ENCODE measurements at places on chromosomes 5 and 9. TPM values are rescaled to one million over a fixed set of nuclear protein-coding genes. Genes with fewer than 3 reads are reported as not detected.

DNA sequence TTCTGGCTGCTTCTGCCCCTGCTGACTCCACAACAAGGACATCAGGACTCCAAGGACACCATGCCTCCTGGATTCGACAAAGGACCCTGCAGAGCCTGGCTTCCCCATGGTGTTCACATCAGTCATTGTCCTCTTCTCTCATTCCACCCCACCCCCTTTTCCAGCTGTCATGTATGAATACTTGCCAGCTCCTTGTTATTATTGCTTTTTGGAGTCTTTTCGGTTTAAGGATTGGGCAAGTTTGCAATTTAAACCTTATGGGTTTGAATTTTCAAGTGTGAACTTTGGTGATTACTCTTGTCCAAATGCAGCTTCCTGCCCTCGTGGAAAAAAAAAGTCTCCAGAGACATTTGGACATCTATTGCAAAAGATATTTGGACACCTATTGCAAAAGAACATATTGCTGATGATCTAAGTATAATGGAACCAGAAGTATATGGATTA, 14.2 kb upstream of the LVRN start:
- no peak for DNase-seq

DNA sequence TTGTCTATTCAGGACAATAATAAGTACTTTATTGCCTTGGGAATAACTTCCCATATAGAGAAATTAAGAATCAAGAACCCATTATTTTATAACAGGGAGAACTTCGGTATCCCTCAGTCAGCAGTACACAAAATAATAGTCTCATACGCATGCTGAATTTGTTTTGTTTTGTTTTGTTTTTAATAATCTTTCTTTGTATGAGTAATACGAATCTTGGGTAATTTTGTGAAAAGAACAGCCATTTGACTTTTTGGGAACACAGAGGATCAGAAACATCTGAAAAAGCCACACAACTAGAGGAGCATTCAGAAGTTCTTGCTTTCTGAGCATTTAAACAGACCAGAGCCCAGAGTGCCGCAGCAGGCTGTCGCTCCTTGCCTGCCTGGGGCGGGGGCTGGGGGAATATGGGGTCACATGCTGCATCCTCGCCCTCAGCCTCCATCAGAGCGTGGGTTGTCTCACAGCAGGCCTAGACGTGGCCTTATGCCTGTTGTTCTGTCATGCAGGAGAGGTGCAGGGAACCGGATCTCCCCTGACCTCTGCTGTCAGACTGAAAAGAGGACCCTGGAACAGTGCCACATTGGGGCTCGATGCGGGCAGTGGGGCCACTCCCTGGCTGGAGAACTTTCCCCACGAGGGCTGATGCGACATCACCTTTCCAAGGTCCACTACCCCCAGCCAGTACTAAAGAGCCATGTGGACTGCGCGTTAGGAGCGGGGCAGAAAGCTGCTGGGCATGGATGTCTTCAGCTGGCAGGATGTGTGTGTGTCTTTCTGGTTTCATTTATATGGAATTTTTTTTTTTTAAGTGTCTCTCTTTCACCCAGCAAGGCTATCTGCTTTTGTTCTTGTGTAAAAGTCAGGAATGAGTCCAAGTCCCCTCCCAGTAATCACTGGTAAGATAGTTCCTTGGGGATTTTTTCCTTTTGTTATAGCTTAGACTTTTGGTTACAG, 133.4 kb upstream of the OTULINL start:
- peak; percentile 61 for DNase-seq

GRCh38 chr5:138541511-138542179, 1.4 kb downstream of the ETF1 start:
- no peak for DNase-seq

GRCh38 chr9:135522137-135522877, 1.1 kb downstream of the LCN1 start:
- DNase-seq: no peak

DNA sequence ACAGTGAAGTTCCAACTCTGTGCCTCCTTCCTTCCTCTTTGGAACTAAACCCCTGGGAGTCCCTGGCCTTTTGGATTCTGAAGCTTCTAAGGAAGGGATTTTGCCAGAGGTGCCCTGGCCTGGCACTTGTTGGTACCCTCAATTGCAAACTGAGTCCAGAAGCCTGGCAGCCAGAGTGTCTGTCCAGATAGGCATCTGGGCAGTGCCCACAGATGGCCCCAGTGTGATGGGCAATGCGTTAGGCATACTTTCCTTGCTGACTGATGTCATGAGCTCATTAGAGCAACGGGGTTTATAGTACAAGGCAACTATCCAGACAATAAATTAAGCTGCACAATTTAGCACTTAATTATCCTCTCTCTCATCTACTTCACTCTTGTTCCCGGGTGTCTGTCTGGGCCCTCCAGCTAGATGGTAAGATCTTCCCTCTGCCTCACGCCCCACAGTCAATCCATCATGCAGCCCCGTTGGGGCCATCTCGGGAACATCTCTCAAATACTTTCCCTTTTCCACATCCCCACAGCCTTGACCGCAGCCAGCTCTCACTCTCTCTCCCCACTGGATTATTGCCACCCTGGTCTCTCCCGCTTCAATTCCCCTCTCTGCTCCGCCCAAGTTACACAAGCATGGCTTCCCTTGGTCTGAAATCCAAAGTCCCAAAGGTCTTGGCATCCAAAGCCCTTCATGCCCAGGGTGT, 157.5 kb upstream of the SMIM23 start:
- no peak for DNase-seq

DNA sequence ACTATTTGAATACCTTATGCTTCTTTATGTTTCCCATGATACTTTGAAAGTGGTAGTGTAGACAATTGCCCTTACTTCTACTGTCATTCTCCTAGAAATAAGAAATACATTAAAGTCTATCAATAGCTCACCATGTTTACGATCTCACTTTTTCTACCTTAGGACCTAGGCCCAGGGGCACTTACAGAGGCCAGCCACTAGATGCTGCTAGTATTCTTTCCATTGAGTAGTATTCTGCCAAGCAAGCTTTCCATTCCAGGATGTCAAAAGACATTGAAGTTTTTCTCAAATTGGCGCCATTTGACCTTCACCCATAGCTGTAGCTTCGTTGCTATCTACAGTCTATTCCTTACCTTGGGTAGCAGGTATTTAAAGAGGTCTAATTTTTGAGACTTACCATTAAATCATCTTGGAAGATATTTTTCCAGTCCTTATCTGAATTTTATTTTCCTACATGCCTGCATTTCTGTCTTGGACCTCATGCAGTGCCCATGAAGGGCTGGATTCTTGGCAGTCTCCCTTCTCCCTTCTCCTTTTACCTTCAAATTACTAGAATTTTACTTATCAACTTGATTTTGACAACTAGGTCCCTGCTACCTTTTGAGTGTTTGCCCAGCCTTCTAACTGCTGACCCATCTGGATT, 246.0 kb upstream of the NUDT12 start:
- DNase-seq: no peak

GRCh38 chr5:155101697-155102096, 88.1 kb downstream of the KIF4B start:
- no peak for DNase-seq

DNA sequence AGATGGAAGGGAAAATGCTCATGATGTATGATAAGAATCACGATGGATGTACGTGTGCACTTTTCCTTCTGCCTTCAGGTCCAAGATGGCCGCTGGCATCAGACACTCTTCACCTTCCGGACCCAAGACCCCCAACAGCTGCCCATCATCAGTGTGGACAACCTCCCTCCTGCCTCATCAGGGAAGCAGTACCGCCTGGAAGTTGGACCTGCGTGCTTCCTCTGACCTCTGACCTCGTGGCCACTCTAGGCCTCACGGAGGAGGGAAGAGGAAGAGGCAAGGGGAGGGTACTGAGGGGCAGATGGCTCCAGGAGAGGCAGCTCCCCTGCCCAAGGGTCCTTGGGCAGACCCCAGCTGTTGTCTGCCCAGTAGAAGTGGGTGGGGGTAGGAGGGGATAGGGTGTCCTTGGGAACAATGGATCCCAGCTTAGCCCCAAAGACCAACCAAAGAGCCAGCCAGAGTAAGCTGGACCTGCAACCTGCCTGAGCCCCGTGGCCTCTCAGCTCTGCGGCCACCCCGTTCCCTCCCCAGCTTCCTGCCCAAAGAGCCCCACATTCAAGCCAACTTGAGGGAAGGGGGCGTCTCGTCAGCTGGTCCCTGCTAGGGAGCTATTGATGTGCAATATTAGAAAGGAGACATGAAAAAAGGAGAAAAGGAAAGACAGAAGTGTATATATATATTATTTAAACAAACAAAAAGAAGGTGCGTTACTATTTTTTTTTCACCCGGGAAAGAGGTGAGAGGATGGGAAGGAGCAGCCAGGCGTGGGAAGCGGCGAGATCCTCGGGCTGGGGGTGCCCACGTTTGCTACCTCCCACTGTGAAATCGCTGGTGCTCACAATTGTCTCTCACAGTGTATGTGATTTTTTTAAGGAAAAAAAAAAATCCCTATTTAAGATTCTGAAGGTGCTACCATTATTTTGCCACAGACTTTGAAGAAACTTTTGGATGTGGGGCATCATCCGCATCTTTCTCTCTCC, 12.1 kb upstream of the ORM1 start:
- DNase-seq: peak; percentile 7

DNA sequence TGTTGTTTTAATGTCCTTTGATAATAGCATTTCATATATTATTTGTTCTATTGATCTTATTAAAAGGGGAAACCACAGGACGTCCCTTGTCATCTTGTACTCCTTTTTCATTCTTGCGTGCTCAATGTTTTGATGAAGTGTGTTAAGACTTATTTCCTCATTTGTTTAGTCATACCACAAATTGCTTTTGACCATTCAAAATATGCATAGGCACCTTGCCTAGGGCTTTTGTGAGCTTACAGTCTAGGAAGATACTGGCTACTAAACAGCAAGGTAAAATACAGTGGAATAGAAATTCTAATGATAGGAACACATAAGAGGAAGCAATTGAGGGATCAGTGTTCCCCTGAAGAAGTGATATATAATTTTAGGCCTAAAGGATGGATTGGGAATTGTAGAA, 190.3 kb downstream of the WDR70 start:
- no peak for DNase-seq

DNA sequence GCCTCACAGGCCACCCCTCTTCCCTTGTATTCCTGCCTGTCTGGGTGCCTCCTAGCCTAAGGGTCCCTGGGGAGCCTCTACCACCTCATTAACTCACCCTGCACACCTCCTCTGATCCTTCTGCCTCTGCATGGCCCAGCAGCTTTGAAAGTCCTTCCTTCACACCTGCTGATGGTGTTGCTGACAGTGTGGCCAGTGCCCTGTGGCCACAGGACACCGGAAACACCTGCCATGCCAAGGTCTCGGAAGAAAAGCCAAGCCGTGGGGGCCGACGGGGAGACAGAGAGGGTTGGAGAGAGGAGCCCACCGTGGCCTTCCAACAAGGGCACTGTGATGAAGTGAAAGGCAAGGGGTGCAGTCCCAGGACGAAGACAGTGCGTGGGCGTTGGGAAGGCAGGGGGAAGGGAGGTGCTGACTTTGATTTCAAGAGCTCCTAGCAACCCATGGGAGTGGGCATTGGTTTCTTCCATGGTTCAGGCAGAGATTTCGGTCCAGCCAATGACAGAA, 4.1 kb downstream of the BTNL9 start:
- DNase-seq: no peak

DNA sequence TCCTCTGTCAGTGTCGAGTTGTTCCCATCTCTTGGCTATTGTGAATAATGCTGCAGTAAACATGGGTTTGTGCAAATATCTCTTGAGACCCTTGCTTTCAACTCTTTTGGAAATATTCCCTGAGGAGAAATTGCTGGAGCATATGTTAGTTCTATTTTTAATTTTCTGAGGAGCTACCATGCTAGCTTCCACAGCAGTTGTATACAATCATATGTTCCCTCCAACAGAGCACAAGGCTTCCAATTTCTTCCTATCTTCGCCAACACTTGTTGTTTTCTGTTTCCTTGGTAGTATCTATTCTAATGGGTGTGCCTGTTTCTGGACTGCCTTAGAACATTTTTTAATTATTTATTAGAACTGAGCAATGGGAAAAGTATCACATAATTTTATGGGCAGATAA, 23.6 kb upstream of the SHB start:
- no peak for DNase-seq

DNA sequence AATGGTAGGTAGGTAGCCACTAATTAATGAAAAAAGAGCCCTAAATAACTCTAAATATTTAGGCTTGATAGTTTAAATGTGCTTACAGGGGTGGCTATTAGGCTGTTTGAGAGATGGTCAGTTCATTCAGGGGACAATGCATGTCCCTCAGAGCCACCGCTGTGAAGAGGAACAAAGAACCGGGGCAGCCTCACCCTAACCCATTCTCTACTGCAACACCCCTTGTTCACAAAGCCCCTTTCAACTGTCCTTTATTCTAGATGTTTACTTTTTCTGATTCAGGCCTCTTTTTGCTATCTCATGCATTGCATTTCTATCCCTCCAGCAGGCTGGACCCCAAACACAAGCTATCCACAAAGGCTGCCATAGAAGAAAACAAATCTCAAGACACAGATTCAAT, 906.7 kb downstream of the NR2F1-AS1 start:
- no peak for DNase-seq

The PAXX gene
- polyA plus RNA-seq: 47.8 TPM

The CORO2A gene
- 1.9 TPM for polyA plus RNA-seq

The GALT gene
- 48.9 TPM for polyA plus RNA-seq

The SLC24A2 gene
- polyA plus RNA-seq: 0.01 TPM

The HCN1 gene
- polyA plus RNA-seq: not detected

The PKD2L2 gene
- polyA plus RNA-seq: 0.05 TPM

The EXOSC3 gene
- 21.1 TPM for polyA plus RNA-seq

The GPR150 gene
- polyA plus RNA-seq: 0.28 TPM

All from ovary (tissue), 10 donors.